ENCODE measurements at places on chromosomes 12 and 14.

DNA sequence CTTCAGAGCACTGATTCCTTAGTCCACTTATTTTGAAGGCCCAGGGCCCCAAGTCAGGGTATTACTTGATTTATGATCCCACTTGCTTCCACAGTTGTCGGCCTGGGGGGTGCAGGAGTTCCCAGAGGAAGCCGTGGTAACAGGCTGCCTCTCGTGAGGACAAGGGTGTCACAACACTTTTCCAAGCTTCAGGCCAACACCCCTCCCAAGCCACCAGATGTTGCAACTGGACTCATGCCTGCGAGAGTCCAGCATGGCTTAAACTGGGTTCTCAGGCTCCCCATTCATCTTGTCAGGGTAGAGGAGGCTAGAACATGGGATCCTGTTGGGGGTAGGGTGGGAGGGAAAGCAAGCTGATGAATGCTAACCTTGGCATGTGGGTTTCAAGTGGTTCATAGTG lies 56.1 kb downstream of the BMP4 start:
- DNase-seq = no peak

DNA sequence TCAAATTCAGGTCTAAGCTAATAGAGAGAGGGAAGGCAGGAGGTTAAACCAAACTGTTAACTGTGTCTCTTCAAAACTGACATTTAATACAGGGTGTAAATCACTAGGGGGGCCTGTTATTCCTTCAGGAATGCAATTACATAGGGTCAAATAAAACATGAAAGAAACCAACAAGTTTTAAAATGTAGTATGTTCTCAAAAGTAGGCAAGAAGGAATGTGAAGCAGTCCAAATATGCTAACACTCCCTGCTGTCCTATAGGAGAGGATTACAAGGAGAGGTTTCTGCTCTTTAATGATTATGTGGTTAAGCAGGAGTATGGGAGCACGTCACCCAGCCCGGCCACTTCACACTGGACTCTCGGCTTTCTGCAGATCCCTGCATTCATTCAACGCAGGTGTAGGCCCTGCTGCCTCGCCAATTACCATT lies 42.5 kb upstream of the BMP4 start:
- no peak for DNase-seq

GRCh38 chr12:124848621-124849380 lies 14.9 kb downstream of the SCARB1 start:
- DNase-seq = no peak

- DNase-seq = no peak
These were observed 57.6 kb downstream of the LMNTD1 start for GRCh38 chr12:25495331-25496097.

All from effector memory CD4-positive, alpha-beta T cell (primary cell).